WTC11 (cell line): ENCODE measurements at places on chromosomes 4 and X.
A peak's percentile ranks its signal among the peaks of the same experiment; 100 is the strongest.

DNA sequence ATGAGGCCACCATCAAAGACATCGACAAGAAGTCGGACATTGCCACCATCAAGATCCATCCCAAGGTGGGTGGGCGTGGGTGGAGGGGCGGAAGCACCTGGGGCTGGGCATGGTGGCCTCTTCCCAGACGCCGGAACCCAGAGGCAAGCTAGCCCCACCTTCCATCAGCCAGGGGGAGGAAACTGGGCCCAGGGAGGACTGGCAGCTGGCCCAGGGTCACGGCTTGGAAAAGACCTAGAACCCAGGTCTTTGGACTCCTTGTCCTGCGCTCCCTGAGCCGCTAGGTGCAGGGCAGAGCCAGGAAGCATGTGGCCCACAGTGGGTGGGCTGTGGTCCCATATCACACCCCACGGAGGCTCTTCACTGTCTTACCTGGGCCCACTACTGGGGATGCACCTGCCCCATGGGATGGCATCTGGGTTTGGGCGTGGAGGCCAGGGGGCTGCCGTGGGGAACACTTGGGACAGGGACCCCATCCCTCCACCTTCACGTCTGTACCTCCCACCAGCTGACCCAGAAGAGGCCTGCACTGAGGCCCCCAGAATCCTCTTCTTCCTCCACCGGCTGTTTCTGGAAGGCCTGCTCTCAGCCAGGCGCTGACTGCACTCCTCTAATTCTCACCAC lies 17.3 kb downstream of the HTRA3 start:
- no peak for DNase-seq

DNA sequence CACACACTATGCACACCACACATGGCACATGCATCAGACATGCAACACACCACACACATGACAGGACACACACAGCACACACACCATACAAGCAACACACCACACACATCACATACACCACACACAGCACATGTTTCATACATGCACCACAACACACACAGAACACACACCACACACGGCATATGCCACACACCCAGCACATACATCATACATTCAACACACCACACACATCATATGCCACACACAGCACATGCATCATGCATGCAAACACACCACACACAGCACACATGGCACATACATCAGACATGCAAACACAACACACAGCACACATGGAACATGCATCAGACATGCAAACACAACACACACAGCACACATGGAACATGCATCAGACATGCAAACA lies 80.7 kb upstream of the LRPAP1 start:
- DNase-seq, result no peak

DNA sequence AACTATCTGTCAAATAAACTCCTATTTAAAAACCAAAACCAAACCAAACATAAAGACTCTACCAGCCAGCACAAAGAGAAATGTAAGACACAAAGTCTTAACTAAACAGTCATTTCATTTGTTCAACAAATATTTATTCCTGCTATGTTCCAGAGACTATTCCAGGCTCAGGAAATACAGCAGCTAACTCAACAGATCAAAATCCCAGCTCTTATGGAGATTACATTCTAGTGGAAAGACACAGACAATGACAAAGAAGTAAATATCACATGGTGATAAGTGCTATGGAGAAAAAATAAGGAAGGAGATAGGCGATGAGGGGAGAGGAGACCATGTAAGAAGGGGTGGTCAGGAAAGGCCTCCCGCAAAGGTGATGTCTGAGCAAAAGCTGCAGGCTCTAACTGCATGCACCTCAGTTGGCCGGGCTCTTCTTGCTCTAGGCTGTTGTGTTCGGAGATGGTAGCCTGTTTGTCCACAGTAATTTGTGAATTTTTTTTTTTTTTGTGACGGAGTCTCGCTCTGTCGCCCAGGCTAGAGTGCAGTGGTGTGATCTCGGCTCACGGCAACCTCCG lies 15.1 kb downstream of the PPEF1 start:
- no peak for DNase-seq

- DNase-seq, result no peak
These were observed 84.3 kb upstream of the SLC4A4 start for GRCh38 chr4:71254451-71255012.

GRCh38 chr4:83269256-83269655 lies 15.3 kb downstream of the COQ2 start:
- no peak for DNase-seq

- DNase-seq, result no peak
These were observed 107.0 kb downstream of the CT47B1 start for GRCh38 chrX:120768681-120769080.

- no peak for DNase-seq
These were observed 104.9 kb downstream of the CHIC2 start for GRCh38 chr4:53959343-53960120.

GRCh38 chr4:68410643-68411042 lies 36.6 kb upstream of the TMPRSS11E start:
- no peak for DNase-seq

GRCh38 chrX:53080628-53081580 lies 1.3 kb upstream of the TSPYL2 start:
- no peak for DNase-seq

DNA sequence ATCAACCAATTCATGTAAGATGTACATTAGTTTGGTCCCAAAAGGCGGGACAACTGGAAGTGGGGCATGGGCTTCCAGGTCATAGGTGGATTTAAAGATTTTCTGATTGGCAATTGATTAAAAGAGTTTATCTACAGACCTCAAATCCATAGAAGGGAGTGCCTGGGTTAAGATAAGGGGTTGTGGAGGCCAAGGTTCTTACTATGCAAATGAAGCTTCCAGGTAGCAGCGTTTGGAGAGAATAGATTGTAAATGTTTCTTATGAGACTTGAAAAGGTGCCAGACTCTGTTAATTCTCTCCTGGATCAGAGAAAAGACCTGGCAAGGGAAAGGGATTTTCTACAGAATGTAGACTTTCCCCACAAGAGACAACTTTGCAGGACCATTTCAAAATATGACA lies 2.4 kb downstream of the MGST2 start:
- no peak for DNase-seq

- no peak for DNase-seq
These were observed 85.4 kb upstream of the FAT1 start for GRCh38 chr4:186809070-186809469.

DNA sequence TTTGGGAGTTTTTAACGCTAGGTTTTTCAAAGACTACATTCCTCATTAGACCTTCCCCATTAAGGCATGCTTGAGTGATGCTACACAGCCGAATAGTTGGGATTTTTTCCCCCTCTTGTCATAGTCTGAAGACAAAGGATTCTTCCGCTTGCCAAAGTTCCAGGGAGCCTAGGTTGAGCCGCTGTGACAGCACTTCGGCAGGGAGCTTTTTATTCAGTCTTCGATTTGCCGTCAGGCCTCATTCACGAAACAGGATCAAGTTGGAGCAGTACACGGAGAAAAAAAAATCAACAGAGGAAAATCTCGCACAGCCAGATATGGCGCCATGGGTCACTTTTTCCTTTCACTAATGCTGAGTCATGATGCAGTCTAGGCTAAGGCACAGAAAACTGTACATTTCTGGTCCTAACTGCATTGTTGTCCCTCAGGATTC lies 24.3 kb downstream of the SHROOM3 start:
- DNase-seq, result peak; percentile 60

GRCh38 chr4:101304916-101305315 lies 42.4 kb downstream of the PPP3CA start:
- no peak for DNase-seq

GRCh38 chr4:152785639-152786615 lies 6.2 kb downstream of the ARFIP1 start:
- no peak for DNase-seq

DNA sequence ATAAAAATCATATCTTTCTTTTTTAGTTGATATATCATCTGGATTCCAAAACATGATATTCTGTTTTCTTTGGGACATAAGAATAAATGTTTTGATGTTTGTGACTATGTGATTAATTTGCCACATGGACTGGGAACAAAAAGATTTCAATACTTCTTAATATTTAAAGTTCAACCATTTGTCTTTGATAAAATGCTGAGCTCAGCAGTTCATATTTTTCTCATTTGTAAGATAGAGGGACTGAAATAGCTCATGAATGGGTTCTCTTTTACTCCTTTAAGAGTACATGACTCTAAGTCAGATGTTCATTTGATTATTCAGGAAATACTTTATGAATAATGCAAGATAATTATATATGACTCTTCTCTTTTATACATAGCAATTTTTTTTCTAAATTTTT lies 205.9 kb upstream of the FAM47A start:
- DNase-seq, result no peak

DNA sequence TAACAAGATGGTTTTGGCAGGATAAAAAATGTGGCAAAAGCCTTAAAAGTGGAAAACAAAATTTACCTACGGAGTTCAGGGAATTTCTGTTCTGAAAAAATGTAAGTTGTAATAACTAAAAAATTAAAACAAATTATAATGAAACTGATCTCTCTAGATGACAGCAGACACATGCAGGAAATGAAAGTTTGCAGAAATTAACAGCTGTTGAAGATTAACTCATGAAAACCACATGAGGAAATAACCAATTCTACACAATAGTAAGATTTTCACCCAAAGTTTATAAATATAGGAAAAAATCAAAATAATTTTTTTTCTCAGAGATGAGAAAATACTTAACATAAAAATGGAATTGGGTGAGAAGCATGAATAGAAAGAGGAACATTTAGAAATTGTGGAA lies 47.5 kb upstream of the UGT2B15 start:
- no peak for DNase-seq

DNA sequence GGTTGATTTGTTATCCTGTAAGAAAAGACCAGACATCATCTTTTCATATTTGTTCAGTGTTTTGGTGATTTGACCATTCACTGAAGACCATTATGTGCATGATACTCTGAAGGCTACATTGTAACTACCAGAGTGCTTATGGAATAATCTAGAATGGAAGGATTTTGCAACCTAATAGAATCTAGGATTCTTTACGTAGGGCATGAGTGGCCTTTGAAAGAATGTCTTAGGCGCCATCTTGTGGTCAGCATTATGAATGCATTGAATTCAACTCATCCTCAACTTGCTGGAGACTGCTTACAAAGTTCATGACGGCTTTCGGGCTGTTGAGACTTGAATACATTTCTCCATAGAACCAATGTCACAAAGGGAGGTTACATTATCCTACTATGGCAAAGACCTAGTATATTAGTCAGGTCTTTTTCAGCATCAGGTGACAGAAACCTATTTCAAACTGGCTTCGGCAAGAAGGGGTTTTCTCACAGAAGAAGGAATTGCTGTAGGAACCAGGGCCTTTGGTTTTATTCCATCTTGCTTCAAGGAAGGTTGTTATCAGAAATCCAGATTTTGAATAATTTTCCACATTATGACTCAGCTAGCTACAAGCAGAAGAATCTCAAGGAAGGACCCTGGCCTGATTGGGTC lies 104.1 kb downstream of the GPAT3 start:
- peak; percentile 38 for DNase-seq

GRCh38 chrX:110803506-110803905 lies 7.9 kb upstream of the CHRDL1 start:
- no peak for DNase-seq

DNA sequence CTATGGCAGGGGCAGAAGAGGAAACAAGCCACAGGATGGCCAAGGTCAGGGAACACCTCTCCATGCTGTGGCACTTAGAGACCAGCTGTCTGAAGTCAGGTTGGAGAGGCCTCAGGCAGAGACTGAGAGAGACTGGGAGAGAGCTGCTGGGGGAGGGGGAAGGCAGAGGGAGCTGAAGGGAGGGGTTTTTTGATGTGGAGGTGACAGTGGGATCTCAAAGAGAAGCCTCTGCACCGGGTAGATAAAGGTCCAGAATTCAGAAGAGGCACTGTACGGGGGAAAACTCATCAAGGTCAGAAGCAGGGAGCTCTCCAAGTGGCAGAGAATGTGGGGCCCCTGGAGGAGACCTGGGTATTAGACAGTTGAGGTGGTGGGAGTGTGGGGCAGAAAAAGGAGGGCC lies 41.6 kb upstream of the HMGB3 start:
- no peak for DNase-seq
